ENCODE measurements at places on chromosomes 4 and X.

- DNase-seq = no peak
These were observed 44.2 kb downstream of the TBC1D14 start for GRCh38 chr4:6953751-6954380.

DNA sequence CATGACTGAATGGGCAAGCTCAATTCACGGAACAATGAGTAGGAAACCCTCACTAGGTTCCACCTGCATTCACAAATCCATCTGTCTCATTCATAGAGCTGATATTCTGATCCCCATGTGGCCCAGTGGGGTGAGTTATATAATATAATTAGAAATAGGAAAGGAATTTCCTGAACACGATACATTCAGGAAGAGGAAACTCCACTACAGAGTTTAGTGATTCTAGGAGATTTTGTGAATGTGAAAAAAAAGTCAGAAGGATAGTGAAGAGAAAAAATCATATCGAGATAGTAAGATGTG is 471.2 kb downstream of the GASK1B start:
- DNase-seq = no peak

DNA sequence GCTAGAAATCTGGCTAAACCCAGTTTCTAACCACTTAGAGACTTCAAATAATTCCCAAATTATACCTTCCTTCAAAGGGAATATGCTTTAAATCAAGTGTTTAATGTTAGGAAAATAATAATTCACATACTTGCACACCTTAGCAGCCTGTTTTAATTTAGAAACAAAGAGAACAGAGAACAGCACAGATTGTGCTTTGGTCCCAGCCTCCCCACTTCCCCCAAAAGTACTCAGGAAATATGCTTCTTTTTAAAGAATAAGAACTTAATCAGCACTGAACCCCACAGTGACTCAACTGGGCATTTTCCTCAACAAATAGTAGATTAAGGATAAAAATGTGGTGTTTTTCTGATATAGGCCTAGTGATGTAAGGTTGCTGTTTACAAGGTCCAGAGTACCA is 295.8 kb downstream of the GBA3 start:
- no peak for DNase-seq

GRCh38 chrX:40041915-40042314 is 55.8 kb downstream of the BCOR start:
- DNase-seq = no peak

Data from activated CD8-positive, alpha-beta memory T cell treated with anti-CD3 and anti-CD28 coated beads for 4 hours (primary cell).